ENCODE measurements at places on chromosomes 4 and X.
A peak's percentile ranks its signal among the peaks of the same experiment; 100 is the strongest.

- no peak overlapping the region for H3K4me3 ChIP-seq
- peaks cover 4% of the 10 kb centered on the region for H3K27me3 ChIP-seq
- DNase-seq: no peak
- H3K27ac ChIP-seq: no peak overlapping the region
These were observed 50.1 kb upstream of the ACSL4 start for GRCh38 chrX:109782994-109783700.

DNA sequence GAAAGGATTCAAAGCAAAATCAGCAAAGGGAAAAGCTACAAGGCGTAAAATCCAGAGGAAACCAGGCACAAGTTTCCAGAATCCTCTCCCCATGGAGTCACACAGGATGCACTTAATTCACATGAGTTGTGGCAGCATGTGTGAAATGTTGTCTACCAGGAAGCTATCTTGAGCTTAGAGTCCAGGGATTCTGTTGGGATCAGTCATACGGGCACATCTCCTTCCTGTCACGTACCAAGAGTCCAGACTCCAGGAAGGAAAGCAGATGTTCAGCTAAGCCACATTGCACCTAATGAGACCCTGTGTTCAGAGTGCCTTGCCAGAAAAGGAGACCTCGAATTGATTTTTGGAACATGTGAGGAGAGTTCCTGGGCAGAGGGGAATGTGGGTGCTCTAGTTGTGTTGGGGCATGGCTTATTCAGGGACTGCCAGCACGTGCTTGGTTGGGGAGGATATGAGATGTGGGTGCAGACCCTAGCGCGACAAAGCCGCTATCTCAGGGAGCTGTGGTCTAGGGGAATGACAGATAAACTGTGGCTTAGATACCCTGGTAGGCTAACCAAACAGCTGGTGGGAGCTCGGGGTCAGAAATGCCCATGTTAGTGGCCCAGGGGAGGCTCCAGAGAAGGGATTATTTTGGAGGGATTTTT is 70.0 kb downstream of the EVC start:
- no peaks in the 10 kb centered on the region for H3K4me1 ChIP-seq
- no peak for DNase-seq
- no peaks in the 10 kb centered on the region for H3K36me3 ChIP-seq
- H3K27me3 ChIP-seq: no peaks in the 10 kb centered on the region
- H3K4me3 ChIP-seq: no peak overlapping the region

DNA sequence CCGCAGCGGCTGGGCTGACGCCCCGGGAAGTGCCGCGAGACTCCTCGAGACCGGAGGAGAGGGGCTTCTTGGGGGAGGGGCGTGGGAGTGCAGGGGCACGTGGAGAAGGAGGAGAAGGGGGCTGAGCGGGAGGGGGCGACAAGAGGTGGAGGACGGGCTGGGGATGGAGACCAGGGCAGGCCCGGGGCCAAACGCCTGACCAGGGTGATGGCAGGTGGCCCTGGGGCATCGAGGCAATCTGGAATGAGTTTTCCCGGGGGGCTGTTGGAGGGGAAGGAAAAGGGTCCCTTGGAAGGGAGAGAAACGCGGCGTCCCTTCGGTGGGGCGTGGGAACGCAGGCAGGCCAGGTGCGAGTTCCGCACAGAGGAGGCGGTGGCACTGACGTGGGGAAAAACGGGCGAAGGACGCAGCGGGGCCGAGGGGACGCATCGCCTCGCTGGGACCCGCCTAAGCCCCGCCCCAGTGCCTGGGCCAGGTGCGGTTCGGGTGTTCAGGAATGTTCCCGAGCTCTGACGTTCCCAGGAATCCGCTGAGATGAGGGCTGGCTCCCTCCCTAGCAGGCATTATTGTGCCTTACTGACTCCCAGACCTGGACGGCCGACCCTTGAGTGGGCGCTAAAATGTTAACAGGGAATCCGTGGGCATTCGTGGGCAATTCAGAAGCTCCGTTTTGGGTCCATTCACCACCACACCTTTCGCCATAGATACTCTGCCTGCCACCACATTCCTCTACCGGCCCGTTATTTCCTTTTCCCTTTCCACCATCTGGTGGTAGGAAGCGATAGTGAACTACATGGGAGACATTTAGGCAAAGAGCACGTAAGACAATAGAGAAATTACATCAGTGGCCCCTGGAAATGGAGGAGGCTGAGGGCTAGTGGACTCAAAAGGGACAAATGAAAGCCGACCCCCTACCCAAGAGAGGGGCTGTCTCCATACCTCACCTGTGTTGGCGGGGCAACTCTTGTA is 795 bp upstream of the SH3KBP1 start:
- peak overlapping the region; percentile 59 for H3K4me3 ChIP-seq
- peak overlapping the region; percentile 72 for H3K27ac ChIP-seq
- no peaks in the 10 kb centered on the region for H3K4me1 ChIP-seq
- H3K36me3 ChIP-seq: no peaks in the 10 kb centered on the region

GRCh38 chr4:31169846-31170245 is 449.7 kb downstream of the PCDH7 start:
- no peaks in the 10 kb centered on the region for H3K36me3 ChIP-seq
- no peaks in the 10 kb centered on the region for H3K4me1 ChIP-seq
- no peak overlapping the region for H3K27ac ChIP-seq
- no peak for DNase-seq

GRCh38 chr4:153115322-153116290 is 88.6 kb upstream of the TRIM2 start:
- H3K4me3 ChIP-seq: no peak overlapping the region
- no peaks in the 10 kb centered on the region for H3K4me1 ChIP-seq
- H3K36me3 ChIP-seq: no peaks in the 10 kb centered on the region
- H3K27me3 ChIP-seq: no peaks in the 10 kb centered on the region
- DNase-seq: no peak

GRCh38 chr4:80185787-80186548 is 11.3 kb upstream of the PRDM8 start:
- no peak overlapping the region for H3K27ac ChIP-seq
- H3K4me3 ChIP-seq: no peak overlapping the region
- DNase-seq: no peak
- peaks cover 24% of the 10 kb centered on the region for H3K4me1 ChIP-seq
- H3K36me3 ChIP-seq: no peaks in the 10 kb centered on the region

GRCh38 chr4:11589676-11590075 is 161.0 kb upstream of the HS3ST1 start:
- H3K36me3 ChIP-seq: no peaks in the 10 kb centered on the region
- H3K27me3 ChIP-seq: no peaks in the 10 kb centered on the region
- H3K4me3 ChIP-seq: no peak overlapping the region
- no peaks in the 10 kb centered on the region for H3K4me1 ChIP-seq
- H3K27ac ChIP-seq: no peak overlapping the region

DNA sequence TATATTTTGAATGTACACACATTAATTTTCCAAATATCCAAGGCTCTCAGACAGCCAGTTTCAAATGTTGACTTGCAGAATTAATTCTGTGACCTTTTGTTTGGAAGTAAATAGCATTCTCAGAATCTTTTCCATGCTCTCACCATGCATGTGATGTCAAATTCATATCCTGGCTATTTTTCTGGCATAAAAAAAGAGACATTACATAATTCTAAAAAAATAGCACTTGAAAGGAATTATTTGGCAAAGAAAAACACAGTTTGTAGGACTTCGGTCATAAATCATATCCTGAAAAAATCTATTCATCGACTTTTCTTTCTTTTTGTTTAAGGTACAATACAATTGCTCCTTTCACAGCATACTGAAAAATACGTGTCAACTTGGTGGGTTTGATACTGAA is 111.2 kb downstream of the GLRA3 start:
- H3K27me3 ChIP-seq: no peaks in the 10 kb centered on the region
- no peak overlapping the region for H3K27ac ChIP-seq
- no peaks in the 10 kb centered on the region for H3K36me3 ChIP-seq
- no peak for DNase-seq

DNA sequence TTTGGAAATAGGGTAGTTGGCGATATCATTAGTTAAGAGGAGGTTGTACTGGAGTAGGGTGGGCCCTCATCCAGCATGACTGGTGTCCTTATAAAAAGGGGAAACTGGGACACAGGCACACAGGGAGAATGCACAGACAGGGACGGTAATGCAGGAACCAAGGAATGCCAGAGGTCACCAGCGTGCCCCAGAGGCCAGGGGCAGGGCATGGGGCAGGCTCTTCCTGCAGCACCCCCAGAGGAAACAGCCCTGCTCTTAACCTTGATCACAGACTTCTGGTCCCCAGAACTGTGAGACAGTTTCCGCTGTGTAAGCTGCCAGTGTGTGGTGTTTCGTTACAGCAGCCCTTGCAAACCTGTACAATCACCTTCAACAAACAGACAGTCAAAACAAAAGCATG is 15.9 kb upstream of the STOX2 start:
- no peak for DNase-seq
- H3K4me1 ChIP-seq: no peaks in the 10 kb centered on the region
- H3K4me3 ChIP-seq: no peak overlapping the region
- H3K27ac ChIP-seq: no peak overlapping the region
- no peaks in the 10 kb centered on the region for H3K36me3 ChIP-seq

DNA sequence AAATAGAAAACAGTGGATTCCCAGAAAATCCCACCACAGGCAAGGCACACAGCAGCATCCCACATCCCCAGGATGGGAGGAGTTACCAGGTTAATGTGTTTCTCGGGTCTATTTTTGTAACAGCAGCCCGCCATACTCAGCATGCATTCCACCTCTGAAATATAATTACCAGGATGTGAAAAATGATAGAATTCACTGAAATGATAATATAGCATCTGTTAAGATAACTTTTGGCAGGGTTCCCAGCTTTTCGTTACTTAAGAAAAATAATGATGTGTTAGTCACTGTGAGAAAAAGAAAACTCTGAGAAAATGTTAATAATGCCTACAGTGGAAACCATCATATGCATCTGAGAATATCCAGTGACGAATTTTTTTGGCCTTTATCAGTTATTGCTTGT is 87.1 kb downstream of the VCX2 start:
- no peak overlapping the region for H3K27ac ChIP-seq
- H3K4me1 ChIP-seq: no peaks in the 10 kb centered on the region
- no peak for DNase-seq
- H3K36me3 ChIP-seq: no peaks in the 10 kb centered on the region
- H3K27me3 ChIP-seq: no peaks in the 10 kb centered on the region
- no peak overlapping the region for H3K4me3 ChIP-seq

DNA sequence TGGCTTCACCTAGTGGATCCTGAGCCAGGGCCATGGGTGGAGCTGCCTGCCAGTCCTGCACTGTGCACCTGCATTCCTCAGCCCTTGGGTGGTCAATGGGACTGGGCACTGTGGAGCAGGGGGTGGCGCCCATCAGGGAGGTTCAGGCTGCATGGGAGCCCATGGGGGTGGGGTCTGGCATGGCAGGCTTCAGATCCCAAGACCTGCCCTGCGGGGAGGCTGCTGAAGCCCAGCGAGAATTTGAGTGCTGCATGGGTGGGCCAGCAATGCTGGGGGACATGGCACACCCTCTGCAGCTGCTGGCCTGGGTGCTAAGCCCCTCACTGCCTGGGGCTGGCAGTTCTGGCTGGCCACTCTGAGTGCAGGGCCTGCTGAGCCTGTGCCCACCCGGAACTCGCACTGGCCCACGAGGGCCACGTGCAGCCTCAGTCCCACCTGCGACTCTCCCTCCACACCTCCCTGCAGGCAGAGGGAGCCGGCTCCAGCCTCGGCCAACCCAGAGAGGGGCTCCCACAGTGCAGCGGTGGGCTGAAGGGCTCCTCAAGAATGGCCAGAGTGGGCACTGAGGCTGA is 270.0 kb downstream of the CENPC start:
- H3K27me3 ChIP-seq: no peaks in the 10 kb centered on the region
- no peaks in the 10 kb centered on the region for H3K4me1 ChIP-seq
- no peak overlapping the region for H3K4me3 ChIP-seq
- no peak for DNase-seq

GRCh38 chr4:124867536-124867935 is 155.0 kb upstream of the ANKRD50 start:
- H3K27ac ChIP-seq: no peak overlapping the region
- H3K36me3 ChIP-seq: no peaks in the 10 kb centered on the region
- no peak for DNase-seq

- DNase-seq: peak; percentile 30
- no peaks in the 10 kb centered on the region for H3K4me1 ChIP-seq
- no peaks in the 10 kb centered on the region for H3K27me3 ChIP-seq
- no peak overlapping the region for H3K27ac ChIP-seq
- H3K36me3 ChIP-seq: no peaks in the 10 kb centered on the region
These were observed 164.9 kb downstream of the MAML3 start for GRCh38 chr4:139988863-139989765.

- no peaks in the 10 kb centered on the region for H3K36me3 ChIP-seq
- no peaks in the 10 kb centered on the region for H3K27me3 ChIP-seq
- no peak for DNase-seq
- H3K4me1 ChIP-seq: no peaks in the 10 kb centered on the region
- H3K27ac ChIP-seq: no peak overlapping the region
- no peak overlapping the region for H3K4me3 ChIP-seq
These were observed 20.3 kb upstream of the ABCG2 start for GRCh38 chr4:88178626-88179231.

- H3K27ac ChIP-seq: no peak overlapping the region
- no peaks in the 10 kb centered on the region for H3K27me3 ChIP-seq
- H3K36me3 ChIP-seq: no peaks in the 10 kb centered on the region
- no peaks in the 10 kb centered on the region for H3K4me1 ChIP-seq
These were observed 23.0 kb downstream of the FLNA start for GRCh38 chrX:154351183-154352011.

DNA sequence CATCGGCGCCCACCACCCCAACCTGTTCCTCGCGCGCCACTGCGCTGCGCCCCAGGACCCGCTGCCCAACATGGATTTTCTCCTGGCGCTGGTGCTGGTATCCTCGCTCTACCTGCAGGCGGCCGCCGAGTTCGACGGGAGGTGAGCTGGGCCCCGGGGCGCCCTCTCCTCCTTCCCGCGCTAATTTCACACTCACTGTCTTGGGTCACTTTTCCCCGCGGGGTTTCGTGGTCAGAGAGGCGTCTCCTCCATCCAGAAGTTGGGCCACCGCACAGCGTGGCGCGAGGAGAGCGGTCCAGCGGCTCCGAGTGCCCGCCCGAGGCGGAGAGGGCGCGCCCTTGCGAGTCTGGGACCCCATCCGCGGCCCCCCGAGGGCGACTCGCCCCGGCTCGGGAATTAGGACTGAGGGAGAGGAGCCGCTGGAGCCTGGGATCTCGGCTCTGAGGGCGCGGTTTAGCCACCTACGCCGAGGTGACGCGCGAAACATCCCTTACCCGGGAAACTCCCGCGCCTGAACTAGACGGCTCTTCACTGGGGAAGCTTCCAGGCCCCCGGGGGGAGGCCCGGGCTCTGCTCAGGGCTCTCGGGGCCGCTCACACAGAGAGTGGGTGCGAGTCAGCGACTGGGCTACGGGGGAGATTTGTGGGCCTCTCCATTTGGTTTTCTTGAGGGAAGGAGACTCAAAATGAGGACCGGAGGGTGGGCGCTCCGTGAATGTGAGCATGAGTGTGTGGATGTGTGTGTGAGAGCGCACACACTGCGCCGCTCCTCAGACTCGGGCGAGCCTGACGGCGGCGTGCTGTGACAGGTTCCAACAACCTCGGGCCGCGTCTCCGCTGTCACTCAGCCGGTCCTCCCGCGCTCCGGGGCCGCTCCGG is 551 bp downstream of the NPNT start:
- H3K36me3 ChIP-seq: no peaks in the 10 kb centered on the region
- peaks cover 15% of the 10 kb centered on the region for H3K27me3 ChIP-seq
- peak; percentile 52 for DNase-seq
- H3K27ac ChIP-seq: no peak overlapping the region

DNA sequence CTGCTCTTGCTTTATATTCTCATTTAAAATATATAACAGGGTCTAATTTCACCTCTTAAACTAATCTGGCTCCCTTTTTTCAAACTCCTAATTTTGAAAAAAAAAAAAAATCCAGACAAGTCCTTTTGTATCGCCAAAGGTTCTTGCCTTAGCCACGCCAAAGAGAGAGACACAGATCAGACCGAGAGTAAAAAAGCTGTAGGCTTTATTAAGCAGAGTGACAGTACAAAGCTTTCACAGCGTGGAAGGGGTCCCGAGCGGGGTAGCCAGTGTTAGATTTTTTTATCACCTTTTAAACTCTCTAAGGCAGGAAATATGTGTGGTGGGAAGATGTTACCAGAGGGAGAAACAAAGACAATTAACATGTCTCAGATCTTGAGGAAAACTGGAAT is 54.1 kb downstream of the PAGE2 start:
- H3K27me3 ChIP-seq: no peaks in the 10 kb centered on the region
- H3K36me3 ChIP-seq: no peaks in the 10 kb centered on the region
- DNase-seq: no peak
- peak overlapping the region; percentile 5 for H3K4me3 ChIP-seq

Data from right lobe of liver (tissue), 6 donors.